ENCODE measurements at places on chromosomes 2 and 18.

GRCh38 chr2:10398496-10398895, 49.6 kb downstream of the ODC1 start:
- DNase-seq = no peak

DNA sequence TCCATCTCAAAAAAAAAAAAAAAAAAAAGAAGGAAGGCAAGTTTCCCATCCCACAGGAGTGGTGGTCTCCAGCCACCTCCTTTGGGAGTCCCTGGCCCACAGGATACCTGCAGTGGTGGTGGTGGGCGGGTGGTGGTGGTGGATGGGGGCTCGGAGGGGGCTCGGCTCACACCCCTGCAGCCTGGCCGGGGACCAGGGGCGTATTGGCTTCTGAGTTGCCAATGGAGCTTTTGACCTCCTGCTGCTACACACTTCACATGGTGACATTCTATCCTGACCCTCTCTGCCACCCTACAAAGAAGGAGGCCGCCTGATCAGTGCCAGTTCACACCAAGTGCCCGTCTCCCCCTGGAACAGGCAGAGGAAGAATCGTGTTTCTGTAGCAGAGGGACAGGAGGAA, 119.6 kb downstream of the NFATC1 start:
- DNase-seq = no peak

DNA sequence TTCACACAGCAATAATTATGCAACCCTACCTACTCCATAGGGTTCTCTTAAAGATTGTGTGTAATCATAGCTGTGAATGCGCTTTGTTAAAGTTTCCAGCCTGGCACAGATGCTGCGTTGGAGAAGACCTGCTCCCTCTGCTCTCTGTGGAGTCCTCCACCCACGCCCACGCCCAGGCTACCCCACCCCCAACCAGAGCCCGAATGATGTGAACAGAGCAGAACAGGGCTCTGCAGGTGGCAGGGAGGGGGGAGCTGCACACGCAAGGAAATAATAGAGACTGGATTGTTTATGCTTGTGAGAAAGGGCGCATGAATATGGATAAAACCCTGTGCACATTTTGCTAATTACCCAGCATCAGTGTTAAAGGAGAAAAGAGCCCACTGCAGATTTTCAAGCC, 447.5 kb downstream of the BCL11A start:
- no peak for DNase-seq

GRCh38 chr2:208392300-208392699, 14.3 kb upstream of the PTH2R start:
- DNase-seq = no peak

DNA sequence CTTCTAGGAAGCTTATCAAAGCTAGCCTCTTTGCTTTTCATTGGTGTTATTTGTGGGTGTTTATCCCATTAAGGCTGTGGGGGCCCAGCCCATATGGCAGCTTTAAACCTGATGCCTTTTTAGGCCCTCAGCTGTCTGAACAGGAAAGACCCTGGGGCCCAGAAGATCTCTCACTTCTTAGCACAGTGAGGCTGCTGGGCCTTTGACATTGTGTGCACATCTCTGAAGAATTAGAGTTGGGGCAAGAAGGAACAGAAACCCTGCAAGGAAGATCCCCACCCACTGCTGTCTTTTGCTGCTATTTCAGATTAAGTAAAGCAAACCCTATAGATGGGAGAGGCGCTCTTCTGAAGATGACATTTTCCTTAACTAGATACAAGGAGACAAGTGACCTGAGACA, 250.0 kb downstream of the SMAD2 start:
- no peak for DNase-seq

All from RWPE1 (cell line).